ENCODE measurements at places on chromosomes 12 and 14. TPM values are rescaled to one million over a fixed set of nuclear protein-coding genes. Genes with fewer than 3 reads are reported as not detected.

Gene NFATC4
- total RNA-seq: 12.5 TPM

DNA sequence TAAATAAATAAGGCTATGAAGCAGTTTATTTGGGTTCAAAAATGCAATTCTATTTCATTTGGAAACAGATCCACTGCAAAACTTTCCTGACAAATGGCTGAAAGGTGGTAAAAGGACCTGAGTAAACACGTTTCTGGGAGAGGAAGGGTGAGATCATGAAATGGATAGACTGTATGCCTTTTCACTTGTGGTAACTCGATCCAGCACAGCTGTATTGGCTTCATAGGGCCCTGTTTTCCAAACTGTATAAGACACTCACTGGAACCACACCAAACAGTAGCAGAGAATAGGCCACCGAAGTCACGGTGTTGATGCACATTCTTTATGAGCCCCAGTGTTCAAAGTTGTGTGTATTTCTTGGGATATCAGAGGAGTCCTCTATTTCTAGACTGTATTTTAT, 325.2 kb upstream of the DIO2 start:
- H3K36me3 ChIP-seq: no peaks in the 10 kb centered on the region
- no peaks in the 10 kb centered on the region for H3K27me3 ChIP-seq
- no peak overlapping the region for H3K4me3 ChIP-seq
- DNase-seq: no peak

Gene NTF3
- total RNA-seq: 0.63 TPM

DNA sequence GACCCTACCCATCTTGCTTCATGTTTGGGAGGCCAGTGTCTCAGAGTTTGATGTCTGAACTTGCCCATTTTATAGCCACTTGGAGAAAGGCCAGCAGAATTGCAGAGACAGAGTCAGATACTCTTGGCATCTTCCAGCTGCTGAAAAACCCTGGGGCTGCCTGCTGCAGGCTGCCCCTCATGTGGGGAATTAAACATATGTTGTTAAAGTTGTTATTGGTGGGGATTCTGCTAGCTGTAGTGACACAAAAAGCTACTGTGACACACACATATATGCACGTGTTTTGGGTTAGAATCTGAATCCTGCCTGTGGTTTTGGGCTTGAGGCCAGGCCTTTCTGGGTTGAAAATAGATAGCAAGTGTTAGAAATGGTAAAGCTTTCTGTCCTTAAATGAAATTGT, 1288.4 kb downstream of the AACS start:
- DNase-seq: no peak
- H3K27ac ChIP-seq: no peak overlapping the region
- H3K36me3 ChIP-seq: no peaks in the 10 kb centered on the region
- H3K27me3 ChIP-seq: no peaks in the 10 kb centered on the region
- no peaks in the 10 kb centered on the region for H3K4me1 ChIP-seq

GRCh38 chr12:52356031-52356761, 11.1 kb downstream of the KRT85 start:
- DNase-seq: no peak
- no peak overlapping the region for H3K4me3 ChIP-seq
- H3K4me1 ChIP-seq: peaks cover 8% of the 10 kb centered on the region
- H3K36me3 ChIP-seq: no peaks in the 10 kb centered on the region
- no peak overlapping the region for H3K27ac ChIP-seq

- no peaks in the 10 kb centered on the region for H3K36me3 ChIP-seq
- H3K27ac ChIP-seq: no peak overlapping the region
- no peak overlapping the region for H3K4me3 ChIP-seq
- H3K27me3 ChIP-seq: no peaks in the 10 kb centered on the region
- DNase-seq: no peak
These were observed 395.7 kb upstream of the PDE3A start for GRCh38 chr12:19972325-19973288.

DNA sequence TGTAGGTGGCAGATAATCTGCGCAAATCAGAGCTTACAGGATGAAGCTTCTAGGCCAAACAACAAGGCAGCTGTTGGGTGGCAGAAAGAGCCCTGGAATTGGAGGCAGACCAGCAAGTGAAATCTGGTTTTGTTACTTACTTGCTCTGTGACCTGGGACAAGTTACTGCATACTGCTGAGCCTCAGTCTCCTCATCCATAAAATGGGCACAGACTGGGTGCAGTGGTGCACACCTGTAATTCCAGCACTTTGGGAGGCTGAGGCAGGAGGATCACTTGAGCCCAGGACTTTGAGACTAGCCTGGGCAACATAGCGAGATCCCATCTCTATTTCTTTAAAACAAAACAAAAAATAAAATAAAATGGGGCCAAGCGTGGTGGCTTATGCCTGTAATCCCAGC, 31.4 kb upstream of the COX6A1 start:
- no peaks in the 10 kb centered on the region for H3K27me3 ChIP-seq
- H3K4me3 ChIP-seq: no peak overlapping the region
- no peaks in the 10 kb centered on the region for H3K4me1 ChIP-seq
- H3K27ac ChIP-seq: no peak overlapping the region
- no peak for DNase-seq
- no peaks in the 10 kb centered on the region for H3K36me3 ChIP-seq

GRCh38 chr12:74890237-74890599, 319.4 kb downstream of the KCNC2 start:
- no peaks in the 10 kb centered on the region for H3K27me3 ChIP-seq
- no peaks in the 10 kb centered on the region for H3K36me3 ChIP-seq
- DNase-seq: no peak
- H3K4me3 ChIP-seq: no peak overlapping the region

DNA sequence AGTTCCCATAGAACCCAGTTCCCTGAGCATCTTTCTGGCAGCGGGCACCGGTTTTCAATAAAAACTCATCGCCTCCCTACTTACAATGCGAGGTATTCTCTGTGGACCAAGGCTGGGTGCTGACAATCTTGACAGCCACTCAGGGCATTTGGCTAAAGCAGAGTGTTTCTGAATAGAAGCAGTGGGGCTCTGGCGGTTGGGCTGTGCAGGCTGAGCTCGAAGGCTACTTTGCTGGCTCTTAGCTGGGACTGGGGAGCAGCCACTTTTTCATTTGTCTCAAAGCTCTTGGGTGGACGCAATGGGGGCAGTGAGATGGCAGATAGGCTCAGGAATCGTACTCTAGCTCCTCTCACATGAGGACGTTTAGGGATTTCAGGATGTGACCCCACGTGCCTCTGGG, 151.8 kb downstream of the UNC79 start:
- no peaks in the 10 kb centered on the region for H3K27me3 ChIP-seq
- H3K4me1 ChIP-seq: no peaks in the 10 kb centered on the region
- no peak overlapping the region for H3K27ac ChIP-seq

GRCh38 chr14:104422837-104423681, 156.5 kb upstream of the C14orf180 start:
- H3K4me1 ChIP-seq: peaks cover 9% of the 10 kb centered on the region
- H3K27ac ChIP-seq: no peak overlapping the region
- H3K4me3 ChIP-seq: no peak overlapping the region
- H3K27me3 ChIP-seq: no peaks in the 10 kb centered on the region

Gene CSRP2
- 11.6 TPM for total RNA-seq

DNA sequence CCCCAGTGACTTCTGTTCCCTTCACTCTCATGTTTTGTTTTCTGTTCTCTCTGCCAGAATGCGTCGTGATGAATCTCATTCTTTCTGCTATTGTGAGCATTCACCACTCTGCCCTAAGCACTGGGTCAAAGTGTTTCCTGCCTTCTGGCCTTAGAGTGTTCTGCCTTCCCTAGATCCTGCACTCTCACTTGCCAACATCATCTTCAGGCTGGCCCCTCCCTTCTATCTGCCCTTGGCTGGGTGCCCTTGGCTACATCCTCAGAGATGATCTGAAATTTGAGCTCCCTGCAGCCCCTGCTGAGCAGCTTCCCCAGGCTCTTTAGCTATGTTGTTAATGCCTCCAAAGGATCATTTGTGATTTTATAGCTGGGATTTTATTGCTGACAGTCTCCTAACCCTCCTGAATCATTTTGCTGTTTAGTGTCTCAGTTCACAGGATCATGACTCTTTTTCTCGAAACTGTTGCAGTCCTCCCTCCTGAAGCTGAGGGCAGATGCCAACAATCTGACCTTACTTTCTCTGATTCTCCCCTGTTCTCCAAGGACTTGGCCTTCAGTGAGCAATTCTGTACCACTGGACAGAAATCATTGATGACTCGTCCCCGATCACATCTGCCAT, 4.5 kb downstream of the DHRS2 start:
- no peak overlapping the region for H3K4me3 ChIP-seq
- no peak for DNase-seq
- peaks cover 10% of the 10 kb centered on the region for H3K4me1 ChIP-seq
- no peaks in the 10 kb centered on the region for H3K36me3 ChIP-seq
- H3K27me3 ChIP-seq: no peaks in the 10 kb centered on the region

Gene EEF1AKMT3
- total RNA-seq: 3.6 TPM

DNA sequence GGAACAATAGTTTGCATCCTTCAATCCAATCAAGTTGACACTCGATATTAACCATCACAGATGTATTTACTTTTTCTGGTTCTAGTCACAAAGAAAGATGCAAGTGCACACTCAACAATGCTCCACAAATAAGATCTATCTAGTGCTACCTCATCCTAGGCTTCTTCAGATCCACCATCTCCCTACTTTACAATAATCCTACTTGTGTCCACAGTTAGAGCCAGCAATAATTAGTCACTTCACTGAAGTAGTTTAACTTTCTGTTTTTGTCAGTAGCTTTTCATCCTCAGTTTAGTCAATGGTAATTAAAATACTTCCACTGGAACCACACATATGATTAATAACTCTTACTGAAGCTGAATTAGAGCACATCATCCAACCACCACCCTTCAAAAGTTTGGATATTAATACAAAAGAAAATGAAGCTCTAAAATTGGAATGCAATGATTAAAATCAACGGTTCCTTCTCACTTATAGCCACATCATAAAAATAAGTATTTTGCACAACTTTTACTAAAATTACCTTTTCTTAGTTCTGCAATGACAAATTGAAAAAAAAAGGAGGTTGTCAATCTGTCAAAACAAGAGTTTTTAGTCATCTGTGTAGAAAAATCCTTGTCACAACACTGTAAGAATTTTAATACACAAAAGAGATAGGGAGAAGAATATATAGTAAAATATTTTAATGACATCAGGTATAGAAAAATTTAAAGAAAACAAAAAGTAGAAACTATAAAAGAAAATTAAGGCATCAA, 28.2 kb upstream of the SNRPF start:
- no peaks in the 10 kb centered on the region for H3K27me3 ChIP-seq
- H3K4me1 ChIP-seq: no peaks in the 10 kb centered on the region
- H3K4me3 ChIP-seq: no peak overlapping the region
